ENCODE measurements at places on chromosomes 7 and 10.

- no peak for DNase-seq
Measured at GRCh38 chr7:3162289-3162688, 118.6 kb upstream of the CARD11 start.

DNA sequence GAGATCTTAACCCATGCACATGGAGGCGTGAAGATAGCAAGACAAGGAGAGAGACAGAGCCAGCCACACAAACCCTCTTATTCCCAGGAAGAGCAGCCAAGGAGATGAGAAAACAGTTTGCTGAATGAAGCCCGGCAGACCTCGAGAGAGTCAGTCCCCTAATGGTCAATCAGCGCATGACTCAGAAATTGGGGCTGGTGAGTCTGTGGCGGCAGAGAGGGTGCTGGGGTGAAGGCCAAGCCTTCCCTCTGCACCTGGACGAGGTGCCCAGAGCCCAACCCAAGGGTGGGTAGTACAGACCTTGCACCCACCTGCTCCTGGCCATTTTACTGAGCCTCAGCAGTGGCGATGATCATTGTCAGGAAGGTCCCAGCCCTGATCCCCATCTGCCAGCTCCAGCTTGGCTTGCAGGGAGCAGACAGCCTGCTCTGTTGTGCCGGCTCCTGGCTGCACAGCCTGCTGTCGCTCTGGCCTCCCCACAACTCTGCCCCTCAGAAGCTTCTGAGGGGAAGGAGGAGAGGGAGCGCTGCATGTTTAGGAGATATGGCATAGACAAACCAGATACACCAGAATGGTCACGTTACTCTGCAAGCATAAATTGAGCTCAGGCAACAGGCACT, 256.6 kb downstream of the RPS24 start:
- DNase-seq, result no peak

DNA sequence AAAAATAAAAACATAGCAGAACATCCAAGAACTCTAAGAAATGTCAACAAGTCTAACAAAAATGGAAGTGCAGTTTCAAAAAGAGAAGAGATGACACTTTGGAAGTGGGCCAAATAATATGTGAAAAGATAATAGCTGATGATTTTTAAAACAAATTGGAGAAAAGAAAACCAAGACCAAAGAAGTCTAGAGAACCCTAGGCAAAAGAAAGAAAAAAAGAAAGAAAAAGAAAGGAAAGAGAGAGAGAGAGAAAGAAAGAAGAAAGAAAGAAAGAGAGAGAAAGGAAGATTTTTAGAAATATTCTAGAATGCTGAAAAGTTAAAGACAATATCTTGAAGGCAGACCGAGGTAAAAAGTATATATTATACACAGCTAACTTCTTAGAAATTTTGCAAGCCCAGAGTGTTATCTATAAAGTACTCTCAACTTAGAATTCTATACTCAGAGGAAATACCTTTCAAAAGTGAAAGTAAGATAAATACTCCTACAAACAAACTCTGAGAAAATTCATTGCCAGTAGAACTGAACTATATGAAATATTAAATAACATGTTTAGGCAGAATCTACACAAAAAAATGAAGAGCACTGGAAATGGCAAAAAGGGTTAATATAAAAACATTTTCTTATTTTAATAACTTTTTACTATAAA, 138.7 kb upstream of the SMIM30 start:
- DNase-seq, result no peak

DNA sequence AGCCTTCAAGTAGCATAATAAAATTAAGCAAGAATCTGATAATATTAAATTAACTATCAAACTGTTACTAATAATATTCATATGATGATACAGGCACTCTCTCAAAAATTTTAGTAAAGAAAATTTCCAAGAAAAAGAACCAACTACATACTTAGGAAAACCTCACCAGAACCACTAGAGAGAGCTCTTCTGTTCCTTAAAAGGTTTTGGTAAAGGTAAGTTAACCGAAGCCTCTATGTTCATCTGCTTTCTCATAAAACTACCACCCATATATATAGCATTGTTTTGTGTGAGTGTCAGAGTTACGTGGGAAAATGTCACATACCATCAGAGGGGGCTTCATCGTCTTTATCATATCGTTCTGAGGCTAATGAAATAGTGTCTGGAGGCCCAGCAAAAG, 20.7 kb downstream of the SKAP2 start:
- DNase-seq, result no peak

- DNase-seq, result no peak
Measured at GRCh38 chr10:11415095-11415494, 196.4 kb downstream of the USP6NL start.

Data from activated naive CD8-positive, alpha-beta T cell treated with anti-CD3 and anti-CD28 coated beads, Interleukin-2, amount 50 U/mL, for 16 hours (primary cell).